PC-9 (cell line): ENCODE measurements at places on chromosomes 6 and 20. TPM values are rescaled to one million over a fixed set of nuclear protein-coding genes. Genes with fewer than 3 reads are reported as not detected.

DDO gene
- 2.0 and 3.6 TPM in 2 replicates for total RNA-seq

CST2 gene
- not detected in 2 replicates for total RNA-seq

DNA sequence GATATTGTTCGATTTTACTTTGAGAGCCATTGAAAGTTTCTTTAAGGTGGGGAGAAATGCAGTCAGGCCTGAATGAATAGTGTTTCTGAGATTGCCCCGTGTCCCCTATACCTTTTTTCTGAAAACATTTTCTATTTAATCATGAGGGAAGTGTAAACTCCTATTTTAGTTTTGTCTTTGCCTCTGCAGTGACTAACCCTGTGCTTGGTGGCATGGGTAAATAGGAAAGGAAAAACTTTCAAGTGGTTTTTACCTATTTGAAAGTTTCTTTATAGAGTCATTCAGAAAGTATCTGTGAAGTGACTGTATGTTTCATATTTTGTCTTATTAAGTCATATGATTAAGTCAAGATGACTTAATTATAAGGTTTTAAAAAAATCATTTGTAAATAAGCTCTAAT, 14.5 kb downstream of the SNRNP48 start:
- no peak for DNase-seq

- DNase-seq = no peak
Measured at GRCh38 chr20:63280929-63281545, 8.4 kb downstream of the ARFGAP1 start.

GRCh38 chr20:53805895-53806384, 212.3 kb upstream of the ZNF217 start:
- peak; percentile 95 for DNase-seq

DNA sequence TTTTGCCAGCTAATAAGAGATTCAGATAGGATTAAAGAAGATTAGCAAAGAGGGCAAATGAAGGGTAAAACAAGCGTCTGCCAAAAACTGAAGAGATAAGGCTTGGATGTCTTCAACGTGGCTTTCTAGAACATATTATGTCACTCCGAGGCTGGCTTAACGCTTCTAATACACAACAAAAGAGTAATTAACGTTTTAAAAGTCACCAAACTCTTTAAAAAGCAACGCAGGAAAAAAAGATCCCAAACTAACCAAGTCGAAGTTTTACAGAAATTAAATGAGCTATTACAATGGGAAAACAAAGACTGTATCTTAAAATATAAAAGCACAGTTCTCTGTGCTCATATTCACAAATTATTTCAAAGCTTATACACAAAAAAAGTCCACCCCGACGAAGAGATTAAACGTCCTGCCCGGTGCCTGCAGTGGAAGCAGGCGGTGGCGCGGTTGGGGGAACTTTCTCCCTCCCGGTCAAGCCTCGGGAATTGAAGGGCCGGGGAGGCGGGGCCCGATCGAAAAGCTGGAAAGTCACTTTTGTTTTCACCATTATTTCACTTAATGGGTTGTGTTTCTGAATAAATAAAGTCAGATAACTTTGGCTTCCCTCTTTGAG, 1.2 kb downstream of the MAK start:
- no peak for DNase-seq

DNA sequence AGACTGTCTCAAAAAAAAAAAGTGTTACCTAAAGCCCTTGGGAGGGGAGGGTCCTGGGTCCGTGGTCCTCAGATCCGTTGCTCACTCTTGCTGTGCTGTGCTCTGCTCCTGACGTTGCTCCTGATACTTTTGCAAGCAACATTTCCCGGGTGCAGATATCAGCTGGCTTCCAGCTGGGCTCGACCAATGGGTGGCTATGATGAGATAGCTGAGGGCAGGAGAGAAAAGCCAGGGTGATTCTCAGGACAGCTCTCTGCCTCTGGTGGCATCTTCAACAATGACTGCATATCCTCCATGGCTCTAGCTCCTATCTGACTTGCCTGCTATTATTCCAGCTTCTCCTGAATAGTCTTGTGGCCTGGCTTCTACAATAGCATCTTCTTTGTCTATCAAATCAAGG, 134.5 kb downstream of the RPS12 start:
- DNase-seq = no peak
